ENCODE measurements at places on chromosomes 11 and 22.

DNA sequence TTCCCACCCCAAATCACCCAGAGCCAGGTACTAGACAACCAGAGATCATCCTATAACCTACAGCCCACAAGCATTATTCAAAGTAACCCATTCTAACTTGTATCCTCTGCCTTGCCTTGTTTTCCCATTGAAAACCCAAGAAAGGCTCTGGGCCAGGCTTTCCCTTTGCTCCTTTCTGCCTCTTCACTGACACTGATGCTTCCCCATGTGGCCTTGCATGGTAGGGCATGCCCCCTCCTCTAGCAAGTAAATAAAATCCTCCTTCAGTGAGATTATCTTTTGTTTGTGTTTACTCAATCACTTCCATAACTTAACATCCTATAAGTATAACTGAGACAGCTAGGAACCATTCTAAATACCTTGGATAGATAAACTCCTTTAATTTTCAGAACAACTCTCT is 65.6 kb upstream of the FAR1 start:
- DNase-seq = no peak

DNA sequence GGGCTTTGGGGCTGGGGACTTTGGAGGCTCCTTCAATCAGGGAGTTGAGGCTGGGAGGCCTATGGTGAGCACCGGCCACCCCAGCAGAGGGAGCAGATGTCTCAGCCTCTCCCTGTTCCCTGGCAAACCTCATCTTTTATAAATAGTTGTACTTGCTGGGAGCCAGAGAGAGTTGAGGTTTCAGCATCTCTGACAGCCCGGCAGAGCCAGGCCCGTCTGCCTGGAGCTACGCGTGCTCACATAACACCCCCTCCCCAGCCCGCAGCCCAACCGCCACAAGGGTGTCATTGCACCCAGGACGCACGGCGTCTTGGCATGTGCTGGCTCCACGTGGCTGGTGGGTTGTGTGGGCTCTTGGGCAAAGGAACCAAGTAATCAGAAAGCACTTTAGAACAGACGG is 127.1 kb downstream of the CHST1 start:
- no peak for DNase-seq

DNA sequence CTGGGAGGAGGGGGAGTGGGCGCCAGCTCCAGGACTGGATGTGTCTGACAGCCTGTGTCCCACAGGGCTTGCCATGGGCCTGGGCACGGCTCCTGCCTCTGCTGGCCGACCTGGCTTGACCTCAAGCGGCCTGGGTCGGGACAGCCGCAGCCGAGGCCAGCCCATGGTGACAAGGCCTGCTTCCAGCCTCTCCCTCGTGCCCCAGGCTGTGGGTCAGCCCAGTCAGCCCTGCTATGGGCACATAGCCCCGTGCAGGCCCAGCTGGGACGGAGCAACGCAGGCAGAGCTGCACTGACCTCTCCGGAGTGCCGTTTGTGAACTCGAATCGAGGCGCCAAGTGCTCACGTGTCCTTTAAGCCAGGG is 17.9 kb downstream of the OSBPL5 start:
- no peak for DNase-seq

DNA sequence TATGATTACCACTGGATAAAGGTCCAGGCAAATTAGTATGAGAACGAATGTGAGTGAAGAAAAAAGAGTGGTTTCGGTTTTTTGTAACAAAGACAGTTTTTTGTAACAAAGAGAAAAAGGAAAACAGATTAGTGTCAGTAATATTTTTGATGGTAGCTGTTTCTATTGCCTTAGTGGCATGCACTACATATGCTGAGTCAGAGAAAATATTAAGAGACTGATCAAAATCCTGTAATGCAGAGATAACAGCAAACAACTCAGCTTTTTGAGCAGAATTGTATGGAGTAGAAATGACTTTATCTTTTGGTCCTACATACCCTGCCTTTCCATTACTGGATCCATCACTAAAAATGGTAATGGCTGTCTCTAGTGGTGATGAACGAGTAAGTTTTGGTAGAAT is 22.7 kb upstream of the MTNR1B start:
- DNase-seq = no peak

DNA sequence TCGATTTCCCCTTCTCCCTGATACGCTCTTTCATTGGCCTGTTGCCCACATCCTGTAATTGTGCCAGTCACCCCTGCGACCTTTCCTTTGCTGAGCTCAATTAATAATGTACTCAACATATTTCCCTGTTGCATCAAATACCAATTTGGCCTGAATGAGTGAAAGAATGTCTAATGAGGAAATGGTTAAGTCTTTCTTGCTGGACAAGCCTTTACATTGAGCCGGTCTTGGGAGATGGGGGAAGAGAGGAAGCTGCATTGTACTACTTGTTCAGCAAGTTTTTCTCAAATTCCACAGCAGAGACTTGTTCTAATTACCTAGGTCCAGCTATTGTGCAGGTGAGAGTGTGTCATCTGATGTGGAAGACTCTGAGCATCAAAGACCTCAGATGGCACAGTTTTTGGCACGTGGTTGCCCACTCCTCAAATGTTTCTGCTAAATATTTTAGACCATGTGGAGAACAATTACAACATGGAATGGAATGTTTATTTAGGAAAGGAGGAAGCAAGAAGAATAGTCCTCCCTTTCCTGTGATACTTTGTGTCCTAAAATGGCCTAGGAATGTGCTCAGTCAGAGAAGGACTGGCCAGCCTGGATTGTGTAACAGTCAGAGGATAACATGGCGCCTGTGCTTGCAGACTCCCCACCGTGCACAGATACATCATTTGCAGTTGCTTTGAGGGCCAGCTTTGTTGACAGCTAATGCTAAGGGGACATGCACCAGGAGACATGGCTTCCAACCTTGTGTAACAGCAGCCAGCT is 129.5 kb upstream of the E2F8 start:
- no peak for DNase-seq
